ENCODE measurements at places on chromosomes 2 and 18.

- DNase-seq, result no peak
These were observed 55.9 kb downstream of the FEZ2 start for GRCh38 chr2:36541891-36542595.

DNA sequence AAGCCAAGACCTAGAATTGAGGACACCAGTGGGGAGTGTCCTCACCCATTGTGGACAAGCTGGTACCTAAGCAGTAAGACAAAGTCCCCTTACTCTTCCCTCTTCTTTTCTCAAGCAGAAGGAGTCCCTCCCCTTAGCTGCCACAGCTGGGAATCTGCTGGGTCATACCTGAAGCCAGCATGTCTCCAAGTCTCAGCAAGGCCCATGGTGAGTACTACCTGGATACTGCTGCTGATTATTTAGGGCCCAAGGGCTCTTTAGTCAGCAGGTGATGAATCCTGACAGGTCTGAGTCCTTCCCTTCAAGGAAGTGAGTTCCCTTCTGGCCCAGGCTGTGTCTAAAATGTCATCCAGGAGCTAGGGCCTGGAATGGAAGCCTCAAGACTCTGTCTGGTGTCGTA, 198.6 kb upstream of the STK17B start:
- no peak for DNase-seq

GRCh38 chr2:58072102-58072501, 25.5 kb downstream of the VRK2 start:
- DNase-seq, result no peak

GRCh38 chr18:77495079-77495478, 245.4 kb downstream of the GALR1 start:
- DNase-seq, result no peak

DNA sequence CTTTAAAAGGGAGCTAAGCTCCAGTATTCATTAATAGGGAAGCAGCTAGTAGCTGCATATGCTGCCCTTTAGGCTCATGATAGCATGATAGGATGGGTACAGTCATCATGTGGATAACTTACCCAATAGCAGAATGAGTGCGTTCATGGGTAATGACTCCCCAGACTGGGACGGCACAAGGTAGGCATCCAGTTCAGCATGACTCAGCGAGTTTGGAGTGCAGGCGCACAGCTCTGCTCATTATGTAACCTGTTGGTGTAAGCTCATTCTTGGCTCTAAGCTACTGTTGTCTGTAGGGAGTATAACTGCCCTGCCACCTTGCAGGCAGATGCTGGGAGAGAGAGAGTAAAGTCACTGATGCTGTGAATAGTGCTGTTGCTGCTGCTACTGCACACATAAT, 209.2 kb upstream of the SYT4 start:
- no peak for DNase-seq
